ENCODE measurements at places on chromosomes 5 and 9. TPM values are rescaled to one million over a fixed set of nuclear protein-coding genes. Genes with fewer than 3 reads are reported as not detected.
A peak's percentile ranks its signal among the peaks of the same experiment; 100 is the strongest.

DNA sequence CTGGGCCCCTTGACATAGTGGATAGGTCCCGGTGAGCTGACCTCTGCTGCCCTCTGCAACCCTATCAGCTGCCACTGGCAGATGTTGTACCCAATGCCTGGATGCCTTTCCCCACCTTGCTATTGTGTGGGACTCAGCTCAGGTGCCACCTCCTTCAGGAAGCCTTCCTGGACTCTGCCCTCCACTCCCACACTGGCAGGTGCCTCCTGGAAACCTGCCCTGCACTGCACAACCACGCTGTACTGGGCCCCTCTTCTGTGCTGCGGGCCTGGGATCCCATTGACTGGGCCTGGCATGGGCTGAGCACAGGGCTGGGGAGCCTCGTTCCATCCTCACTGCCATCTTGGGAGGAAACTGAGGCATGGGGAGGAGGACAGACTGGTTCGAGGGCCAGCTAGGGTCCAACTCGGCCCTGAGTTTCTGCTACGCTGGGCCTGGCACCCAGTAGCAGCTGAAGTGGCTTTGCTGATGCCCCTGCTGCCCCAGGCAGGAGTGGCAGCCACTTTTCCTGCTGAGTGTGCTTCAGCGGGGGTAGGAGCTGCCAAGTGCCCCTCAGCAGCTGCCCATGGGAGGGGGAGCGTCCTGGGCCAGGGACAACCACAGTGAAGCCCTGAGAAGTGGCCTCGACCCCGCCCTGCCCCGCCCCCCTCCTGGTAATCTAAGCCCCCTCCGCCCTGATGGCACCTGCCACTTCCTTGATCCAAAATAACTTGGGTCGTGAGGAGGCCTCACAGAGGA is 1.3 kb downstream of the AK1 start:
- DNase-seq, result no peak

DNA sequence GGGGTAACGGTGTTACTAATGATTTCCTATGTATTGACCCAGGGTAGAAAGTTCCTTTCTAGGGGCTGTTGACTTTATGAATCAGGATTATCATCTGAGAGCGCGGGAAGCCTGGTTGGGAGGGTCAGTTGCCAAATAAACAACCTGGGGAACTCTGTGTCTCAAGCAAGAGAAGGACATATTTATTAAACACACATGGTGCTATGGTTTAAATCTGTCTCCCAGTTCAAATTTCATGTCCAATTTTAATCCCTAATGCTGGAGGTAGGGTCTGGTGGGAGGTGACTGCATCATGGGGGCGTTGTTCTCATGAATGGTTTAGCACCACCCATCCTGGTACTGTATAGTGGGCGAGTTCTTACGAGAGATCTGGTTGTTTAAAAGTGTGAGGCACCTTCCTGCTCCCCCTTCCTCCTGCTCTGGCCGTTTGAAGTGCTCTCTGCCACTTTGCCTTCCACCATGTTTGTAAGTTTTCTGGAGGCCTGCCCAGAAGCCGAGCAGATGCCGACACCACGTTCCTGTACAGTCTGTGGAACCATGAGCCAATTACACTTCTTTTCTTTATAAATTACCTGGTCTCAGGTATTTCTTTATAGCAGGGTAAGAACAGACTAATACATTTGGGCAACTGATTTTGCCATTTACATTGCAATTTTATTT is 19.7 kb upstream of the GAS1 start:
- no peak for DNase-seq

- DNase-seq, result no peak
Measured at GRCh38 chr5:164053123-164053522, 547.7 kb downstream of the MAT2B start.

Gene SLC45A2
- 0.37 TPM for polyA plus RNA-seq

GRCh38 chr9:19239955-19240354 is 9.5 kb downstream of the DENND4C start:
- DNase-seq, result no peak

- DNase-seq, result peak; percentile 40
Measured at GRCh38 chr5:34684281-34684979, 28.3 kb downstream of the RAI14 start.

DNA sequence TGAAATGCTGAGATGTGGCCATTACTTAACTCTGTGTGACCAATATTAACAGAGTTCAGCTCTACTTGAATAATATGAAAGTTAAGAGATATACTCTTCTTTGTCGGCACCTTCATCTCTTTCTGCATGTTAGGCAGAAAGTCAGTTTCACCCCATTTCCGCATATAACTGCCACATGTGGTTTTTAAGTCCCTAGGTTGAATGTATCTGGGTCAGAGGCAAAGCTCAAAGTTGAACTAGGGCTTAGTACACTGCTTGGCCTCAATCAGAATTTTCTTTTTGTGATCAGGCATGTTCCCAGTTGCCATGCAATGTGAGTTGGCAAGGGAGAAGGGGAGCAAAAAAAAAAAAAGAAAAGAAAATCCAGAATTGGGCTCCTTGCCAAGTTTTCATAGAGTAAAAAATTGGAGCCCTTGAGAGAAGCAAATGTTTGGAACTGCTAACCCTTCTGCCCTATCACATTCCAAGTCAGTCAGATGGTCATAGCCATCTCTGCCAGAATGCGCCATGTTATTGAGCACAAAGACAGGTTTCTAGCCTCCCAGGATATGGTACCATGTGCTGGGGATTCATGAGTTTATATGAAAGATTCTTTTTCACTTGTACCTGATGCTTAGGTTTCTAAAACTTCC is 251.2 kb upstream of the RORB start:
- no peak for DNase-seq

Data from renal cortex interstitium (tissue), 15 donors.